ENCODE measurements at places on chromosomes 11 and 22.

GRCh38 chr11:65552388-65552951 lies 5.7 kb downstream of the LTBP3 start:
- no peak for DNase-seq

GRCh38 chr11:39772525-39773137 lies 1686.8 kb downstream of the LRRC4C start:
- no peak for DNase-seq

- no peak for DNase-seq
Observed at GRCh38 chr11:9091044-9091922, at the start of gene SCUBE2. SCUBE2 (minus strand) TSS chr11:9091599; CDS start chr11:9091528, 71 bp downstream.

DNA sequence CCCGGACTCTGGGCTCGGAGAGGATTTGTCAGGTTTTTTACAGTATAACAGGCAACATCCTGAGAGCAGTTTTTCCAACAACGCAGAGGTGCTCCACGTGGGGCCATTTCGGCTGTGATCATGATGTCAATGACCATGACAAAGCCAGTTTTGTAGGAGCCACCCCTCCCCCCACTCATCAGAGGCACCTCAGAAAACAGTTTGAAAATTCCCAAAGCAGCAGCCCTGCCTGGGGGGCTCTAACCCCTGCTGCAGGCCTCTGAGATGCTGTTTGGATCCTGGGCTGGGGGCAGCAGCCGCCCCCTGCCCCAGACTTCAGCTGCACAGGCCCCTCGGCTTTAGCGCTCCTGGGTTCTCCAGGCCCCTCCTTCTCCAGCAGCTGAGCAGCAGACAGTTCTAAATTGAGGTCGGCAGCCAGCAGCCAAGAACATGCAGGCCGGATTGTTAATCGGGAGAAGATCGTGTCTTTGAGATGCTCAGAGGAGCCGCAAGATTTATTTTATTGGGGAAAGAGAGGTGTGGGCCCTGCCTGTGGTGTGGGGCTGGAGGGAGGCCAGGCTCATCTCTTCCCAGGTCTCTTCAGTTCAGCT lies 19.4 kb downstream of the NFAM1 start:
- DNase-seq = no peak

DNA sequence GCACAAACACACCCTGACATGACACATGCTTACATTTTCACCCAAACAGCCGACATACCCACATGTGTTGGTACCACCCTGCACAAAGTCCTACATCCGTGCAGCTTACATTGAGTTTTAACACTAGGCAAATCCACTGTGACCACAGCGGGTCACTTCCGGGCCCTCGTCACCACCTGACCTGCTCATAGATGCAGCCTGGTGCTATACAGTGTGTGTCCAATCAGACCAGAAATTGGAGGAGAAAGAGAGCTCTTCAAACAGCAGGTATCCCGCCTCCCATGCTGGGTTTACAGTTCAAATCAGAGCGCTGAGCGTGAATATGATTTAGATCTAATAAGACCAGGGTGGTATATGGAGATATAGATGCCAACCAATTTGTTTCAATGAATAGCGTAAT lies 35.4 kb downstream of the PHF21B start:
- DNase-seq = no peak

GRCh38 chr11:60570970-60571369 lies 55.8 kb downstream of the MS4A13 start:
- DNase-seq = no peak

DNA sequence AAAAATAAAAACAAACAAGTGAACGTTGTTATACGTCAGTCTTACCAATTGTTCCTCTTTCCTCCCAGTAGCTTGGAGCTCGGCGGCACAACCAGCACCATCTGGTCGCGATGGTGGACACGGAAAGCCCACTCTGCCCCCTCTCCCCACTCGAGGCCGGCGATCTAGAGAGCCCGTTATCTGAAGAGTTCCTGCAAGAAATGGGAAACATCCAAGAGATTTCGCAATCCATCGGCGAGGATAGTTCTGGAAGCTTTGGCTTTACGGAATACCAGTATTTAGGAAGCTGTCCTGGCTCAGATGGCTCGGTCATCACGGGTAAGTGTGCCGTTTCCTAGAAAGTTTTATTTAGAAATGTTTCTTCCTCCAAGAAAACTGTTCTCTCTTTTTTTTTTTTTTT lies 47.9 kb downstream of the PPARA start:
- no peak for DNase-seq

GRCh38 chr11:86180423-86180822 lies 64.1 kb upstream of the EED start:
- no peak for DNase-seq

DNA sequence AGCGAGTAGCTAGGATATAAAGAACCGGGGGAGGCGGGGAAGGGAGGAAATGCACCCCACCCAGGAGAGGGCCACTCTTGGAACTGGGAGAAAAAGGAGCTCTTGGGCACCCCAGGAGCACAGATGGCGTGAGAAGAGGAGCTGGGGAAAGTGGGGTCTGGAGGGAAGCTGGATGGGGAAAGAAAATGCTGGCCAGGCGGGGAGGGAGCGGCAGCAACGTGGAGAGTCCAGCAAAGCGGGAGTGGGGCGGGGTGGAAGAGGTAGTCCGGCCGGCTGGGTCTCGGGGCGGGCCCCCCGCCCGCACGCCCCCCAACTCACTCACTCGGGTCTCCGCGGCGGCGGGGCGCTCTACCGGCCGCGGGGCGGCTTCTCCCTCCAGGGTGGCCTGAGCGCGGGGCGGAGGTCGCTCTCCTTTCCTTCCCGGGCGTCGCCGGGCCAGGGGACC lies 522 bp downstream of the TOB2 start:
- no peak for DNase-seq

DNA sequence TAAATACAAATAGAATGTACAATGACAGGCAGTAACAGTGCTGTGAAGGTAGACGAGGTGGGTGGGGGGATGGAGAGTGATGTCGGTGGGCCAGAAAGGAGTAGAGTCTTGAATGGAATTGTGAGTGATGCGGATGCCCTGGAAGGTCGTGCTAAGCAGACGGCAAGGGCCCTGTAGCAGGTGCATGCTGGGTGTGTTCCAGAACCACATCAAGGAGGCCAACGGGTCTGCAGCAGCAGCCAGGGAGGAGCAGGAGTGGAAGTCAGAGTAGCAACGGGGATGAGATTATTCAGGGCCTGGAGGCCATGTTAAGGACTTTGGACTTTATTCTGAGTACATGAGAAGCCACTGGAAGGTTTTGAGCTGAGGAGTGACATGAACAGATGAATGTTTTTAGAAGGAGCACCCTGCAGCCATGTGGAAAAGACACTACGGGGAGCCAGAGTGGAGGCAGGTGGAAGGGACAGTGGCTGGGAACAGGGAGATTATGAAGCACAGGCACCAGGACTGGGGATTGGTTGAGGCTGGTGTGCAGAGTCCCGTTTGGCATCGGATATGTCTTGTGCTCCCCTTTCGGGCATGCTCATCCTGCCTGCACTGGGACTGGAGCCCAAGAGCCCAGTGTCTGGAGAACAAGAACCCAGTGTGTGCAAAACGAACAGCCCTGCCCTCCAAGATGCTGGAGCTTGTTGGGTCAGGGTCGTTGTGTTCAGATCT lies 74.1 kb downstream of the COMMD9 start:
- no peak for DNase-seq

- no peak for DNase-seq
Observed at GRCh38 chr11:127393460-127393997, 393.0 kb upstream of the KIRREL3 start.

- no peak for DNase-seq
Observed at GRCh38 chr22:37806409-37807333, 1.1 kb upstream of the GCAT start.

Data from omental fat pad (tissue), 4 donors.